ENCODE measurements at places on chromosomes 2 and 18. TPM values are rescaled to one million over a fixed set of nuclear protein-coding genes. Genes with fewer than 3 reads are reported as not detected.

The MAP3K19 gene
- total RNA-seq, result not detected

The WDR35 gene
- 15.1 TPM for total RNA-seq

The SLC4A5 gene
- 0.81 TPM for total RNA-seq

The SATB2 gene
- 22.1 TPM for total RNA-seq

The TUBB8B gene
- not detected for total RNA-seq

The TAF1B gene
- 24.2 TPM for total RNA-seq
